ENCODE measurements at places on chromosomes 5 and 9. TPM values are rescaled to one million over a fixed set of nuclear protein-coding genes. Genes with fewer than 3 reads are reported as not detected.
A peak's percentile ranks its signal among the peaks of the same experiment; 100 is the strongest.

- peak; percentile 39 for DNase-seq
Observed at GRCh38 chr5:72818866-72819534, 2.5 kb downstream of the TNPO1 start.

- no peak for DNase-seq
Observed at GRCh38 chr9:89465726-89466308, 32.1 kb downstream of the SEMA4D start.

GRCh38 chr9:5651246-5651645, 22.3 kb downstream of the RIC1 start:
- DNase-seq, result no peak

DNA sequence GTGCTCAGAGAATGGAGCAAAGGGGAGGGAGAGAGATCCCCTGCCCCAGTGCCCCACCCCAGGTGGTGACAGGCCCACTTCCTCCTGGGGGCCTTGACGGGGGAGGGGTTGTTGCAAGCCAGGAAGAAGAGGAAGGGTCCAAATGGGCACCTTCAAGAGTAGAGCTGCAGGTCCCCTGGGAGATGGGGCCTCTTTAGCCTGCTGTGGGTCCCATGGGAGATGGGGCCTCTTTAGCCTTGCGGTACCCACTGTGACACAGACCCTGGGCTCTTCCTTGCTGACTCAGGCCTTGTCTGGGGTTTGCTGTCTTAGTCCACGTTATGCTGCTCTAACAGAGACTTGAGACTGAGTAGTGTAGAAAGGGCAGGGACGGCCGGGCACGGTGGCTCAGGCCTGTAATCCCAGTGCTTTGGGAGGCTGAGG, 9.6 kb upstream of the TOR4A start:
- no peak for DNase-seq

DNA sequence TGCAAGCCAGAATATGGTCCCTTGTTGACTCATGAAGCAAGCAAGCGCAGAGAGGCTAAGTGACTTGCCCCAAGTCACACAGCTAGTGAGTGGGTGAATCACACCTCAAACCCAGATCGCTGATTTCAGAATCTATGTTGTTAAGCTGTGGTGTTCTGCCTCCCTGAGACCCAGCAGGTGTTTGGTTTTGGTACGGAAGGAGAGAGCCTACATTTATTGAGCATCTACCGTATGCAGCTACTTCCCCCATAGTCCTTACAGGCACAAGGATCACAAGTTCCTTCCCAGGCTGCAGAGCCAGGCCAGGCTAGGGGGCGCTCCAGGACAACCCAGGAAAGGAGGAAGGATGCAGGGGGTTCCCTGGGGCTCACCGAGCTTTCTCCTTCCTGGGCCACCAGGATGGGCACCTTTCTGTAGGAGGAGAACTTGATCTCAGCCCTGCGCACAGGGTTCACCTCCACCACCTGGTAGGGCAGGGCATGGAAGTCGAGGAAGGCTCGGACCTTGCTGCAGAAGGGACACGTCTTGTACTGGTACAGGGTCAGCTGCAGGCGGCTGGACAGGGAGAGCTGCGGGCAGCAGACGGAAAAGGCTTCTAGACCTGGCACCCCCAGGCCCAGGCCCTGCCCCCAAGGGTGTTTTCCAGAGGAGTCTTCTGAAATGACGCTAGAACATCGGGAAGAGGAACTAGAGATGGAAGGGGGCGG, 2.5 kb downstream of the PTGES2 start:
- no peak for DNase-seq

GRCh38 chr5:175107865-175108264, 336.1 kb downstream of the DRD1 start:
- no peak for DNase-seq

DNA sequence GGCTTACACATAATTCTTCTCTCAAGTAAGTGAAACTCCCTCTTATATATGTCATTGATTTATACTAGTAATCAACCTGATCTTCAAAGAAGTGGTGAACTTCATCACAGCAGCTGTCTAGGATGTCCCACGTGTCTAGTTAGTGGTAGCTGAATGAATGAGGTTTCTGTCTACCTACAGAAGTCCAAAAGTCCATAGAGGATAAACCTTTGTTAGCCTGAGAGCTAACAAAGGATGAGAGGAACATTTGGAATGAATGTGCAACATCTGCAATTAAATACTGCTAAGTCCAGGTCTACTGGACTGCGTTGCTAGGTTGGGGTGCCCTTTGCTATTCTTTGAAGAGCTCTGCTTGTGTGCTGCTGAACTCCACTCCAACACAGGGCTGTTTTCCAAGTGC, 213.8 kb upstream of the DAP start:
- DNase-seq, result no peak

GRCh38 chr9:84636436-84636835, 33.1 kb upstream of the NTRK2 start:
- DNase-seq, result no peak

GRCh38 chr9:134962973-134963364, 45.3 kb upstream of the FCN1 start:
- DNase-seq, result no peak

GRCh38 chr5:132431632-132432031, 58.9 kb downstream of the IRF1 start:
- peak; percentile 33 for DNase-seq

DNA sequence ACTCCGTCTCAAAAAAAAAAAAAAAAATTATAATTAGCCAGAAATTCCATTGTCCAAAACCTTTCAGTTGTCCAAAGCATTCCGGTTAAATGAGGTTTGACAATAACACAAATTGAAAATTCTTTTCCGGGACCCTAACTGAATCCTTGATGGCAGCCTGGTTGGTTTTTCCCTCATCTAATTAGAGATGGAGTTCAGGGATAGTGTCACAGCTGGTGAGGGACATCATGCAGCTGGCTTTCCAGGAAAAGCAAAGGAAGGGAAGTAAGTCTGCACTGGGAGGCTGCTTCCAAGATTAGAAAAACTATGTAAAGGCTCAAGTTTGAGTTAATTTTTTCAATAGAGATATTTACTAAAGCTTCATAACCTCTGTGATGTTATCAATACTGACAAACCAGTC, 195.4 kb downstream of the ADAMTS12 start:
- DNase-seq, result no peak

DNA sequence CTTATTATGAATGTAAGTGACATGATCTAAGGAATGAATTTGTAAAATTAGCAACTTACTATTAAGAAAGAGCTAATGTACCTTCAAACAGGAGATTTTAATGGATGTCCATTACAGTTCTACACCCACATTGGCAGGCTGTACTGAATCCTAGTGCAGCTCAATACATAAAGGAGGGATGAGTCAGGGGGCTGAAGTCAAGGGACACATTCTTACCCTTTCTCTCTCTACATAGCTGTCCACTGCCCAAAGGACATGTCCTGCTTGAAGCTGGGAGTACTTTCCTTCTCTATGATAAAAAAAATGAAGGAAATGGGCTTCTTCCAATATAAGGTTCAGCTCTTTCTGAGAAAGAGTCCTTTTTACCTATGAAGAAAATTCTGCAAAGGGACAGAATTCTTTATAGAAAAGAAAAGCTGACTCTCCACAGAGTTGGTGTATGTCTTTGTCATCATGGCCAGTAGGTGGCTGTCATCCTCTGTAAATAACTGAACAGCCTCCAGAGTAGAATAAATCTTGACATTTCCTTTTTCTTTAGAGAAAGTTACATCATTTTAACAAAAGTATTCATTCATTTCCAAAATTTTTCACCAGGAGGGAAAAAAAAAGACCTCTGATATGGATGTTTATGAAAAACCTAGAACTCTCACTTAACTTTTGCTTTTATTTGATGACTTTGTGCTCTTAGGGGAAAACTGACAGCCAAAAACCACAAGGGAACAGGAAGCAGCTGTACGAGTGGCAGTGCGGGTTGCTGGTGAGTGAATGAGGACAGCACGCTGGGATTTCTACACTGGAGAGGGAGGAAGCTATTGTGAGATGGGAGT, 13.1 kb upstream of the IFNA14 start:
- DNase-seq, result peak; percentile 46

GRCh38 chr9:127803507-127804352, 1.0 kb downstream of the FPGS start:
- peak; percentile 46 for DNase-seq

DNA sequence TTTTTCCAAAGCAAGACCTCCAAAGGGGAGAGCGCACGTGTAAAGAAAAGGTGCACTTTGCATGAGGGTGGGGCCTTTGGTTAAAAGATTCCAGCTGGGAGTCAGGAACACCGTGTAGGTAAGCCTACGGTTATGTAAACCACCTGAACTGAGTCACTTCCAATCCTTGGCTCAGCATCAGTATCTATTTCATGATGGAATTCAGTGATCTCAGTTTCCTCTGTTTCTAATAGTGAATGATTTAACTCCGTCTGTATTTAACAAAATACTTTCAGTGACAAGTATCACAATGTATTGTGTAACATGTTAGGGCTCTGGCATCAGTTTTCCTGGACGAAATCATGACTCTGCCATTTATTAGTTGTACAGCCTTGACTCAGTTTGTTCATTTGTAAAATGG, 1.3 kb upstream of the SVEP1 start:
- no peak for DNase-seq

DNA sequence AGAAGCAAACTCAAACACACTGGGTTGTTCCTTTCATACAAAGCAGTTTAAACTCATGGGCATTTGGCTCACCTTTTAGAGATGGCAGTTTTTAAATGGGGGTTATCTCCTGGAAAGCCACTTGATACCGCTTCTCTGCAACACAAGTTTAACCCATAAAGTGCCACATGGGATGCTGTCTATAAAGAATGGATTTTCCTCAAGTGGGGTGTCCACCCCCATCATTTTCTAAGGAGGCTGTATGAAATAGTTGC, 528 bp upstream of the TRPM3 start:
- no peak for DNase-seq

- peak; percentile 99 for DNase-seq
Observed at GRCh38 chr9:126985870-126986498, 71.4 kb downstream of the RALGPS1 start.

DNA sequence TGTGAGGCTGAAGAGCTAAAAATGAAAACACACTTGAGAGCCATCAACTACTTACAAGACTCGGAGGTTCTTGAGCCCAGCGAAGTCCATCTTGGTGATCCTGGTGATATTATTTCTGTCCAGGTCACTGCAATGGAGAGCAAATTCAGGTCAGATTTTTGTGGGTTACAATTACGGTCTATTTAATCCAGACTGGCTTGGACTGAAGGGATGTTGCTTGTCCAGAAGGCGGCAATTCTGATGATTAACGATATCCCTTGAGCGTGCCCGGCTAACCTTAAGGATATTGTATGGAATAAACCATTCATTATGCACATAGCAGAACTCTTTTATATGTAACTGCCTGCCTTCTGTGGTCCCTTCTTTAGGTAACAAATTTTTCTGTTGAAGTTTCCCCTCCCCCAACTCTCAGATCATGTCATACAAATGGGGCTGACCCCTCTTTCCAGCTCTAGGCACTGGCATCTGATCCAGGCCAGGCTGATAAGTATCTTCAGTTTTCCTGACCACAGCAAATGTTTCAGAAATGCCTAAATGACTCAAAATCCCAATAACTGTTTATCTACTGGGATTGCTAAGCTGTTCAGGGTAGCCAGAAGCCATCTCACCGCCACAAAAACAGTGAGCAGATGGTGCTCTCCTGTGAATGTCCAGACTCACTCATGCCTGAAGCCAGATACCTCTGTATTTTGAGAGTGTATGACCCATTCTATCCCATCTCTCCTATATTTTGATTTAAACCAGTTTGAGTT, 49.4 kb downstream of the SLIT3 start:
- DNase-seq, result no peak

DNA sequence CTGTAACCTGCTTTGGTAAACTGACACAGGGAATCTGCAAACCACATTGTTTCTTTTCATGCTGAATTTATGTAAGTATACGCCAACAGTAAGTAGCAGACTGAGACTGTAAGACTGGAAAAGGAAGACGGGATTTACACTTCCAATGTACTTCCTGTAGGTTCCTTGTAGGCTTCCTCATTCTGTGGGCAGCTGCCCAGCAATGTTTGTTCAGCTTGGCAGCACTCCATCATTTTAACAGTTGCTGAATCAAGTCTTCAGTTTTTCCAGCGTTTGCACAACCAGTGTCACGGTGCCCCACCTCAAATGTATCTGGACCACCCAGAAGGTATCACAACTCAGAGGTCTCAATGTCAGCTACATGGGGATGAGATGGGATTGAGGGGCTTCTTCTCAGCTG, 232.6 kb downstream of the PRDM9 start:
- DNase-seq, result no peak

DNA sequence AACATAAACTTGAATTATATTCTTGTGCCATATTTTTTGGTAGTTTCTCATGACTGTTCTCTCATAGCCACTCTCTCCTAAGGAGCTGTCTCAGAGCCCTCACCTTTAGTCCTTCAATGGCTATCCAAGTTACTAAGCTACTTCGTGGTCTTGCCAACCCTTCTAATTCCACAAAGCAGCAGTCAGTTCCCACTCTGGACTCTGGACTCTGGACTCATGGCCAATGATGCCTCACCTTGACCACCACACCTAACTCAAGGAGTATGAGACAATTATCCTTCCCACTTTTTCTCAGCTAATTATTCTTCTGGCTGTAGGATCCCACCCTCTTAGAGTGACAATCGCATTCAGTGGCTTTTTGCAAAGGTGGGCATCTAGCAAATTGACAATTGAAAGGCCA, 42.2 kb downstream of the TUSC1 start:
- no peak for DNase-seq

DNA sequence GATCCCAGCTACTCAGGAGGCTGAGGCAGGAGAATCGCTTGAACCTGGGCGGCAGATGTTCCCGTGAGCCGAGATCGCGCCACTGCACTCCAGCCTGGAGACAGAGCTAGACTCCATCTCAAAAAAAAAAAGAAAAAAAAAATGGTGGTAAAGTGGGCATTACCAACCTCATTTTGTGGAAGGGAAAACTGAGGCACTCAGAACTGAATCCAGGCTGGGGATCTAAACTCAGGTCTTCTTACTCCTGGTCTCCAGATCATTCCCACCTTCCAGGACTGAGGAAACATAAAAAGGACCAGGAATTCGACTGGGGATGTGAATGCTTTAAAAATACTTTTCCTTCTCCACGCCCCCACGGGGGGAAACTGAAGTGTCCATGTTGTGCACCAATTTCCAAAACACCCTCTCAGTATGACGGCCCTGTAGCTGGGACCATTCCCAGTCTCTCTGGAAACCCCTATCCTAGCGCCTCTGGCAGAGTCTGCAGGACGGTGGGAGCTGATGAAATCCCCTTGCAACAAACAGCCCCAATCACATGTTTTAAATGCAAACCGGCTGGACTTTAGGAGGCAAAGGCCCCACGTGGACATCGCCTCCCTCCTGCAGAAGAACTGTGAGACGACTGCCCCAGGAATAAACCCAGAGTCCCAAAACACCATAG, 8.9 kb upstream of the AKNA start:
- no peak for DNase-seq

GRCh38 chr5:78597974-78598371, 50.6 kb downstream of the LHFPL2 start:
- DNase-seq, result no peak

- DNase-seq, result no peak
Observed at GRCh38 chr9:23820451-23821374, 5.3 kb downstream of the ELAVL2 start.

- no peak for DNase-seq
Observed at GRCh38 chr5:43773478-43773844, 170.5 kb downstream of the NNT start.

- no peak for DNase-seq
Observed at GRCh38 chr9:82539856-82540579, 522.9 kb downstream of the RASEF start.

The SPINK4 gene
- not detected for total RNA-seq

The BARX1 gene
- not detected for total RNA-seq

The UBE2B gene
- 93.5 TPM for total RNA-seq

The ADAMTS19 gene
- not detected for total RNA-seq

The PCDHGB4 gene
- total RNA-seq, result not detected

The TEX53 gene
- total RNA-seq, result not detected

The TAF11L9 gene
- not detected for total RNA-seq

The EXOC3 gene
- 99.9 TPM for total RNA-seq

The PIP5KL1 gene
- 0.52 TPM for total RNA-seq

The SLC44A1 gene
- total RNA-seq, result 7.1 TPM

The OLFM1 gene
- 0.18 TPM for total RNA-seq

The KIF20A gene
- 1.5 TPM for total RNA-seq
